Esophagus squamous epithelium (tissue), 5 donors: ENCODE measurements at places on chromosomes 3 and 15. TPM values are rescaled to one million over a fixed set of nuclear protein-coding genes. Genes with fewer than 3 reads are reported as not detected.

GRCh38 chr3:184766555-184767261 is 45.3 kb upstream of the VPS8 start:
- DNase-seq = no peak
- H3K4me3 ChIP-seq = no peak overlapping the region
- H3K4me1 ChIP-seq = peaks cover under 1% of the 10 kb centered on the region

DNA sequence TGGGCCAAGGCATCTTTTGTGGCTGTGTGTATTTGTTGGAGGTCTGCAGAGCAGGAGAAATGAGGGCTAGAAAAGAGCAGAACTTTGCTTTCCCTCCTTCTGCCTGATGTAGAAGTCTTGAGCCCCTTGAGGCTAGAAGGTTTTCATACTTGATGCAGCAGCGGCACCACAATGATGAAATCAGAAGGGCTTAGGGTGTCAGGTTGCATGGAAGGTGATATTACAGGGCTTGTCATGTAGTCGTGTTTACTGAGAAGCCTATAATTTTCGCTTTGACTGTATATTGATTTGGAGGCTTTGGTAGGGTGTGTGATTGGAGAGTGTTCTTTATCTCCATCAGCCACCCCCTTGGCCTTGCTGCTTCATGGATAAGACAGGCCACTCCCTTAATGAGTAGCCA is 339.8 kb downstream of the THSD4 start:
- H3K4me1 ChIP-seq = peaks cover 9% of the 10 kb centered on the region
- H3K36me3 ChIP-seq = no peaks in the 10 kb centered on the region
- peak overlapping the region; percentile 51 for H3K27ac ChIP-seq
- no peak for DNase-seq

- H3K36me3 ChIP-seq = no peaks in the 10 kb centered on the region
- H3K4me3 ChIP-seq = no peak overlapping the region
- no peak for DNase-seq
These were observed 128.8 kb upstream of the ZBTB20 start for GRCh38 chr3:115275896-115276295.

Gene CHDH
- 1.3 TPM for total RNA-seq

- no peak overlapping the region for H3K27ac ChIP-seq
- no peaks in the 10 kb centered on the region for H3K36me3 ChIP-seq
- H3K4me3 ChIP-seq = no peak overlapping the region
- H3K27me3 ChIP-seq = no peaks in the 10 kb centered on the region
- no peaks in the 10 kb centered on the region for H3K4me1 ChIP-seq
These were observed 103.6 kb downstream of the ALDH1A2 start for GRCh38 chr15:57961919-57962318.

DNA sequence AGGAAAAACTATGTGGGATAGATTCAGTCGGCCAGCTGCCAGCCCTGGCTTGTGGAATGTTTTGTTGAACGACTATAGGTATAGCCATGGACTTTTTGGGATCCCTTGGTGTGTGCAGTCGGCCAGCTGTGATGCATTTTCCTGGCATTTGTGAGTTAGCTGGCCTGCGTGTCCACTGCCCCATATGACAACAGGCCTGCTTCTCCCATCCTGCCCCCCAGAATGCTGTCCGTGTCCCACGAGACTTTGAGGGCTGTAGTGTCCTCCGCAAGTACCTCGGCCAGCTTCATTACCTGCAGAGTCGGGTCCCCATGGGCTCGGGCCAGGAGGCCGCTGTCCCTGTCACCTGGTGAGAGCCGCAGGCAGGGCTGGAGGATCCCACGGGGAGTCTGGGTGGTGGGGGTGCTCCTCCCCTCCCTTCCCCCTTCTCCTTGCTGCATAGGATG is 23.6 kb downstream of the PTPN23 start:
- no peaks in the 10 kb centered on the region for H3K27me3 ChIP-seq
- peak overlapping the region; percentile 83 for H3K27ac ChIP-seq
- peaks cover 29% of the 10 kb centered on the region for H3K4me1 ChIP-seq
- DNase-seq = no peak
- no peak overlapping the region for H3K4me3 ChIP-seq

GRCh38 chr15:35209838-35210237 is 124.7 kb upstream of the NANOGP8 start:
- no peak for DNase-seq
- no peak overlapping the region for H3K27ac ChIP-seq
- H3K27me3 ChIP-seq = no peaks in the 10 kb centered on the region
- no peak overlapping the region for H3K4me3 ChIP-seq
- H3K36me3 ChIP-seq = no peaks in the 10 kb centered on the region

GRCh38 chr3:157390713-157391515 is 45.7 kb upstream of the PTX3 start:
- no peaks in the 10 kb centered on the region for H3K27me3 ChIP-seq
- DNase-seq = no peak
- no peaks in the 10 kb centered on the region for H3K36me3 ChIP-seq

- DNase-seq = no peak
- H3K4me1 ChIP-seq = no peaks in the 10 kb centered on the region
- no peaks in the 10 kb centered on the region for H3K36me3 ChIP-seq
- no peaks in the 10 kb centered on the region for H3K27me3 ChIP-seq
- no peak overlapping the region for H3K4me3 ChIP-seq
These were observed 694.0 kb downstream of the SQOR start for GRCh38 chr15:46328821-46329220.

DNA sequence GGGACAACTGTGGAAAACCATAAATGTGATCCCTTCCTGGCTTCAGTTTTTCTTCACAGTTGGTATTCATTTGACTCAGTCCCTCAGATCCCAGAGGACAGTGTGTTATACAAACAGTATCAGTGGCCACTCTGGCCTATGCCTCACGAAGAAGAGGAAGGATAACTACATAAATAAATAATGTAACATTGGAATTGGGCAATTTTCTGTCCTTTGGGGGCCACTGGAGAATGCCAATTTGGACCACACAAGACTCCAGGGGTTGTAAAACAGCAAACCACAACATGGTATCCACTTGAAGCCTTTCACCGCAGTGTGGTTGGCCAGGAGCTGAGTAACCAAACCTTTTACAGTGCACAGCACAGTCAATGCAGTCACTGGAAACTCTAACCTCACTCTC is 1077.0 kb downstream of the ROBO2 start:
- no peaks in the 10 kb centered on the region for H3K27me3 ChIP-seq
- H3K4me3 ChIP-seq = no peak overlapping the region
- no peaks in the 10 kb centered on the region for H3K36me3 ChIP-seq
- H3K4me1 ChIP-seq = peaks cover 6% of the 10 kb centered on the region
- no peak overlapping the region for H3K27ac ChIP-seq

- H3K4me3 ChIP-seq = no peak overlapping the region
- no peaks in the 10 kb centered on the region for H3K4me1 ChIP-seq
- DNase-seq = no peak
- H3K27ac ChIP-seq = no peak overlapping the region
- no peaks in the 10 kb centered on the region for H3K36me3 ChIP-seq
These were observed 745.2 kb downstream of the SI start for GRCh38 chr3:164332831-164333802.

DNA sequence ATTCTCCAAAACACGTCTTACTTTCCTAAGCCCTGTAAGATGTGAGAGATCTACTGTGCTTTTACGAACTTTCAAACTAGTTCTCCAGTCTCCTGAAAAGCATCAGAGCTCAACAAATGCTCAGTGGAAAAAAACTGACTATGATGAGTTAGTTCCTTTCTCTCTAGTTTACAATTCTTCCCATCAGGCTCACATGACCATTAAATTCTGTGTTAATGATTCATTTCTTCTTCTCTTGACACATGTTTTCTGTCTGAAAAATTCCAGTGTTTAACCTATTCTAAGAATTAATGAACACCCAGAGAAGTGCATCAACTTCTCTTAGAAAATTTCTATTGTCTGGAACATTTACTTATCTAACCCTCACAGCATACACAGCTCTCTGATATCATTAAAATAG is 844.3 kb downstream of the SI start:
- H3K4me3 ChIP-seq = no peak overlapping the region
- DNase-seq = no peak
- no peaks in the 10 kb centered on the region for H3K27me3 ChIP-seq
- H3K4me1 ChIP-seq = no peaks in the 10 kb centered on the region

DNA sequence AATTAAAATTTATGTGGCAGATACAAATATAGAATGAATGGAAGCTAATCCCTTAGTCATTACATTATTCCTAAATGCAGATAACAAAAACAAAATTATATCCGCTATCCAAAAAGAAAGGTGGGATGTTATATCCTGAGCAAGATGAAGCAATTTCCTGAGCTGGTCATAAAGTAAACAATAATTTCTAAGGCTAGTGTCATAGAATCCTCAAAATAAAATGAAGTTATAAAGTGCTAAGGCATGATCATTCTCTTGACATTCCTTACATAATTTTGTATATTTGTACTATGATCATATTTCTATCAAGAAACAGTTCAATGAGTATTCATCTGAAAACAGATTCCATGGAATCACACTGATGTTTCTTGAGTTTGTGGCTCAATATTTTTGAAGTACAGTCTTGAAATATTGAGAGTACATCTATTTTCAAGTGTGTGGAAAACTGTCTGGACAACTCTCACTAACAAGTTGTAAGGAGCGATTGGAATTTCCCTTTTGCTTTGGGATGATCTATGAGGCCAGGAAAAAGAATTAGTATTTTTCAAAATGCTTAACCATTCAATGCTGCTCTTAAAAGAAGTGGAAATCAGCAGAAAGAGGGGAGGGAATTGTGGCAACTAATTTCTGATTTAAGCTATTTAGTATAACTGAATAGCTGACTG is 92.4 kb downstream of the ABI3BP start:
- H3K27me3 ChIP-seq = no peaks in the 10 kb centered on the region
- no peaks in the 10 kb centered on the region for H3K36me3 ChIP-seq
- no peak overlapping the region for H3K27ac ChIP-seq
- no peaks in the 10 kb centered on the region for H3K4me1 ChIP-seq
- no peak for DNase-seq
- no peak overlapping the region for H3K4me3 ChIP-seq

- H3K27me3 ChIP-seq = no peaks in the 10 kb centered on the region
- H3K4me1 ChIP-seq = no peaks in the 10 kb centered on the region
- no peaks in the 10 kb centered on the region for H3K36me3 ChIP-seq
- no peak overlapping the region for H3K4me3 ChIP-seq
These were observed 69.6 kb downstream of the ASB7 start for GRCh38 chr15:100671858-100672543.
